ENCODE measurements at places on chromosomes 12 and 14.

GRCh38 chr14:39265806-39266524 is 32.2 kb downstream of the MIA2 start:
- peak; percentile 46 for DNase-seq

DNA sequence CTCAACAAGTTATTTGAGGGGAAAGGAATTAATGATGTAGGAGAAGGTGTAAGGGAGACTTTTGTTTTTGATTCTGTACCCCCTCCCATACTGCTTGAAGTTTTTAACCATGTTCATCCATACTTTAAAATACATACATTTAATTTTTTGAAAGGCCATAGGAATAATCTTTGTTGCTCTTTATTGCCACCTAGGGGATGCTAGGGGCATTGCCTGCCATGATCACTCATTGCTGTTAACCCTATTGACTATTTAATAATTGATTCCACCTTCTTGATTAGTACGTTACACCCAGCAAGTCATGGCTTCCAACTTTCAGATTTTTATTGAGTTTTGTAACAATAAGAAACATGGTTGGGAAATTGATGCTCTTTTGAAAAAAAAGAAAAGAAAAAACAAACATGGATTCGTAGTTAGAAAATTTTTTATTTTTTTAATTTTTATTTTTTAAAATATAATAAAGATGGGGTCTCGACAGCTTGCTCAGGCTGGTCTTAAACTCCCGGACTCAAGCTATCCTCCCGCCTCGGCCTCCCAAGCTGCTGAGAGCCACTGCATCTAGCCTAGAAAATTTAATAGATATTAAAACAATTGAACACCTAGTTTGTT is 8.5 kb upstream of the PRKAB1 start:
- peak; percentile 81 for DNase-seq

- DNase-seq: peak; percentile 92
Observed at GRCh38 chr12:106136263-106136662, 2.5 kb downstream of the NUAK1 start.

DNA sequence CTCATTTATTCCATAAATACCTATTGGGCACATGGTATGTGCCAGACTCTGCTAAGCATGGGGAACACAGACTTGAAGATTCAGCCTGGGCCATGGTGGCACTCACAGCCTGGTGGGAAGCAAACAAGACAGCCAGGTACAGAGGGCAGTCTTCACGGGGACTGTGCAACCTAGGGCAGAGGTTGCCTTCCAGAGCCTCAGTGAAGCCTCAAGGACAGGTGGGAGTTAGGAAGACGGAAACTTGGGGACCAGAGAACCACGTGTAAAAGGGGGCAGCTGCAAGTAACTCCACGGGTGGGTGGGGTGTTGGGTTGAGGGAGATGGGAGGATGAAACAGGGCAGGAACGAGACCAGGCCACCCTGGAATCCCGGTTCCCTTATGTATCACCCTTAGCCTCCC is 980 bp upstream of the LTBR start:
- no peak for DNase-seq
